ENCODE measurements at places on chromosomes 7 and 10.

GRCh38 chr7:85156661-85157208 lies 30.1 kb downstream of the SEMA3D start:
- no peak for DNase-seq

- no peak for DNase-seq
Measured at GRCh38 chr7:130655286-130655685, 13.3 kb downstream of the COPG2 start.

DNA sequence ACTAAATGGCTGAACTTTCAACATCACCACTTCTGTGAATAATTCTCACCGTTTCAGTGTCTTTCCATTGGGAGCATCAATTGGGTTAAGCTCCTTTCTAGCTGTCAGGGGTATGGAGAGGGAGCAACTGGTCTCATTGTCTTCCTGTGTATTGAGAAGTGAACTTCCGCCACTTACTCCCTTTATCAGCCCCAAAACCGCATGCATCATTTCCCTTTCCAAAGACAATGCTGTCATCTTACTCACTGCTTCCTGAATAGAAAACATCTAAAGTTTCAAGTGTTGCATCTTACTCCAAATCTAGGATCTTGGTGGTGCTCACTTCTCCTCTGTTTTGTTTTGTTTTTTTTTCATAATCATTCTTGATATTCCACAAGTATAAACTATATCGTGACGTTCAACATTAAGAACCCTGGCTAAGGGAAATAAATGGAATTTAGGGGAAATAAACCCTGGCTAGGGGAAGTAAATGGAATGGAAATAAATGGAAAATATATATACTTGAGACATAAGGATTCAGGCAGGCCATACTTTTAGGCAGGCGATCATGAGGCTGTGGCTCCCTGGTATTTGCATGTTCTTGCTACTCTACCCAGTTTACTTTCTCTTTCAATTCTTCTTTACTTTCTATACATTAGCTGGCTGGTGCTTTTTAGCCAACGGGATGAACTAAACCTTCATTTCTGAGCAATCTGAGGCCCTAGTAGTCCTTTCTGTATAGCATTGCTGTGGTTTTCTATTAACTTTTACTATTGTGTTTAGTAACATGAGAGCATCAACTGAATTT lies 371.9 kb downstream of the BMPER start:
- DNase-seq = no peak

DNA sequence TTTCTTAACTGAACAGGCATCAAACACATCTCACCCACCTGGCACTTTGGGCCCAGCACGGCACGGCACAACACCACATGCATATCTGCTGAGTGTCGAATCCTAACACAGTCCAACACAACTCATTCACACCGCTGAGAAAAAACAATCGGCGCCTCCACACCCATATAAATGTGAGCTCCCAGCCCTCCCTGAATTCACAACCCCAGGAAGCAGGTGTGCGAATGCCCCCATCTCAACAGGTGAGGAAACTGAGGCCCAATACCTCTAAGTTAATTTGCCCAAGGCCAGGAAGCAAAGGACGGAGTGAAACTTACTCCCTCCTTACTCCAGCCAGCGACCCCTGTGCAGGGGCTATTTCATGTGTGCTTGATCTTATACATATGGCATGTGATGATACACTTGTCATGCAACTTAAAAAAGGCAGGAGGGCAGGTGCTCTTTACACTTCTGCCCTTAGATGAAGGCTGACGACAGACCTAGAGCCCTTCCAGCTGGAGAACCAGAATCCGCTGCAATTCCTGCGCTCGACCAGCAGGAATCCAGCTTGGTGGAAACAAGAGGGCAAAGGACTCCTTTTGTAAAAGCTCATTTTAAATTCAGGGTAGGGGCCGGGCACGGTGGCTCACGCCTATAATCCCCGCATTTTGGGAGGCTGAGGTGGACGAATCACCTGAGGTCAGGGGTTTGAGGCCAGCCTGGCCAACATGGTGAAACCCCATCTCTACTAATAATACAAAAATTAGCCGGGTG lies 116.0 kb downstream of the LARP4B start:
- DNase-seq = no peak

GRCh38 chr7:139658908-139659675 lies 118.7 kb downstream of the HIPK2 start:
- DNase-seq = no peak

- no peak for DNase-seq
Measured at GRCh38 chr7:37832194-37832593, 16.2 kb upstream of the NME8 start.

- DNase-seq = no peak
Measured at GRCh38 chr10:88545359-88545758, 37.8 kb downstream of the RNLS start.

GRCh38 chr10:77637532-77638320 lies at the start of gene KCNMA1:
Gene KCNMA1, minus strand, starts transcription at chr10:77637808.
- DNase-seq = no peak

GRCh38 chr7:77253151-77253550 lies 53.5 kb upstream of the FGL2 start:
- no peak for DNase-seq

GRCh38 chr7:92747041-92747835 lies 89.1 kb downstream of the CDK6 start:
- DNase-seq = no peak

DNA sequence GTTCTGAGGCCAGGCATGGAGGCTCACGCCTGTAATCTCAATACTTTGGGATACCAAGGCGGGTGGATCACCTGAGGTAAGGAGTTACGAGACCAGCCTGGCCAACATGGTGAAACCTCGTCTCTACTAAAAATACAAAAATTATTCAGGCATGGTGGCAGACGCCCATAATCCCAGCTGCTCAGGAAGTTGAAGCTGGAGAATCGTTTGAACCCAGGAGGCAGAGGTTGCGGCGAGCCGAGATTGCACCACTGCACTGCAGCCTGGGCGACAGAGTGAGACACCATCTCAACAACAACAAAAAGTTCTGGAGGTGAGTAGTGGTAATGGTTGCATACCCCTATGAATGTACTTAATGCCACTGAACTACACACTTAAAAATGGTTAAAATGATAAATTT lies 60.3 kb upstream of the SP4 start:
- DNase-seq = no peak

DNA sequence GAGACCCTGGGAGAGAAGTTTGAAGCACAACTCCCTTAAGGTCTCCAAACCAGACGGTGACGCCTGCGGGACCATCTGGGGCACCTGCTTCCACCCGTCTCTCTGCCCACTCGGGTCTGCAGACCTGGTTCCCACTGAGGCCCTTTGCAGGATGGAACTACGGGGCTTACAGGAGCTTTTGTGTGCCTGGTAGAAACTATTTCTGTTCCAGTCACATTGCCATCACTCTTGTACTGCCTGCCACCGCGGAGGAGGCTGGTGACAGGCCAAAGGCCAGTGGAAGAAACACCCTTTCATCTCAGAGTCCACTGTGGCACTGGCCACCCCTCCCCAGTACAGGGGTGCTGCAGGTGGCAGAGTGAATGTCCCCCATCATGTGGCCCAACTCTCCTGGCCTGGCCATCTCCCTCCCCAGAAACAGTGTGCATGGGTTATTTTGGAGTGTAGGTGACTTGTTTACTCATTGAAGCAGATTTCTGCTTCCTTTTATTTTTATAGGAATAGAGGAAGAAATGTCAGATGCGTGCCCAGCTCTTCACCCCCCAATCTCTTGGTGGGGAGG lies 10.8 kb downstream of the SERPINE1 start:
- no peak for DNase-seq

DNA sequence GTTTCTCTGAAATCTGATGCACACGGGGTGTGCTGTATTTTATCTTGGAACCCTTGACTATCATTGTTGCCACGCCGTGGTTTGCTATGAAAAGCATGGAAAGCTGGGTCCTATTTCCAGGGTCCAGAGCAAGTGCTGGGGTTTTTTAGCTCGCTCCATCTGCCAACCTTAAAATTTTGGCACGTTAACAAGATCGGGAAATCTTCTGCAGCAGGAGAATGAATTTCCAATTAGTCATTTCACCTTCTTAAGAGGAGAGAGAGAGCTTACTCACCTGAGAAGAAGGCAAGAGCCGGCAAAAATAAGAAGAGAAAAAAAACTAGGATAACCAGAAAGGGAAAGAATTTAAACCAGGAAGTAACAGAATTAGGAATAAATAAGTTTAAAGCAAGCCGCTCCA lies 223.6 kb upstream of the CELF2 start:
- DNase-seq = no peak

DNA sequence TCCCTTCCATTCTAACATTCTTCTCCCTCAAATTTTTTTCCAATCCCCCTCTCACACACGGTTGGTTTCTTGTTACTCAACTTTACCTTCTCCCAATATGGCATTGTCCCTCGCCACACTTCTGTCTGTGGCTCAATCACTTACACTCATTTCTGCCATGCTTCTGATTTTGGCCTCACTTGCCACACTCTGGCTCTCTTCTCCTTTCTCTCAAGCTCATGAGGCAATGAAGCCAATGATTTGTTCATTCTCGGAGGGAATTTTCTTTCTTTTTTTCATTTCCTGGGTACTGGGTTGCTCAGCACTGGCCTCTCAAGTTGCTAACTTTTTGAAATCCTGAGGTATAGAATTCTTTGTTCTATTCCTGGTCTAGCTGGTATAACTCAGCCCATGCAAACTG lies 4.0 kb upstream of the MYOZ1 start:
- DNase-seq = no peak

DNA sequence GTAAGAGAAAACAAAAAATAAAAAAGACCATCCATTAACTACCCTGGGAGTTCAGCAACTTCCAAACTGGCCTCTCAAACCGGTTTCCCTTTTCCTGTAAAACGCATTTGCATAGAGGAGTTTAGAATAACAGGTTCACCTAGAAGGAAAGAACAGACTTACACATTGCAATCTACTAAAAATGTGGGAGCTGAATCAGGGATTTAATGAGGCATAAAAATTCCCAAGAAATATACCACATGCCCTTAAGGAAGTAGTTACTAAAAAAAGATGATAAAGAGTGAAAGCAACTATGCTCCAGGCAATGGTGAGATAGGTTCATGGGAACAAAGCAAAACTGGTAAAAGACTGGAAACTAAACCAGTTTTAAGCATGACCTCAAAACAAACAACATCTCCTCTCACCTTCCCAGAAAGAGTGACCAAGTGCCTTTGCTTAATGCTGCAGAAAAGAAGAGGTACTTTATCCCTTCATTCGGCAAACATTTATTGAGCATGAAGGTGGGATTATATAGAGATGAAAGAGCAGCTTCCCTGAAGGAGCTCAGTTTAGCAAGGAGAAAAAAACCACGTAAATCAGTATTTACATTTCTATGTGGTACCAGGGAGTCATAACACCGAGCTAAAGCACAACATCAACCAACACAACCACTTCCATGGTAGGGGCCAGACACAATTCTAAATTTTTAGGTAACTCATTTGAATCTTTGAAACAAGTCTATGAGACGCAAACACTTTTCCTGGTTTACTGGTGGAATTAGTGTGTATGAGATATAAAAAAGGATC lies 152.8 kb downstream of the SGMS1 start:
- no peak for DNase-seq

- DNase-seq = no peak
Measured at GRCh38 chr10:122713091-122713885, 13.6 kb upstream of the C10orf120 start.

DNA sequence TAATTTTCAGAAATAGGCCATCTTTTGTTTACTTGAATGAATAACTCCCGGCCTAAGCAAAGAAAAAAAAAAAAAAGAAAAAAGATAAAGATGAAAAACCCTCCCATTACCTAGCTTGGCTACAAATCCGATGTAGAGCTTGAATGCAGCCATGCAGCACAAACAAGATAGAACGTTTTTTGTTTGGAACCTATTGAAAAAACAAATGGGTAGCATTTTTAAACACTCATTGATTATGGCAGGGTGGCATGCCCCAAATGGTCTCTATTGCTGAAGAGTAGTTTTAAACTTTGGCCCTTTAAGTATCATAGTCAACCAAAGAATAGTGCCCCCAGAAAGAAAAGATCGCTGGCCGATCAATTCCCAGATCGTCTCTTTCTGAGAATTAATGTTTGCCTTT lies 84.4 kb downstream of the VTI1A start:
- DNase-seq = no peak

GRCh38 chr10:123556736-123557135 lies 109.4 kb upstream of the GPR26 start:
- DNase-seq = no peak

DNA sequence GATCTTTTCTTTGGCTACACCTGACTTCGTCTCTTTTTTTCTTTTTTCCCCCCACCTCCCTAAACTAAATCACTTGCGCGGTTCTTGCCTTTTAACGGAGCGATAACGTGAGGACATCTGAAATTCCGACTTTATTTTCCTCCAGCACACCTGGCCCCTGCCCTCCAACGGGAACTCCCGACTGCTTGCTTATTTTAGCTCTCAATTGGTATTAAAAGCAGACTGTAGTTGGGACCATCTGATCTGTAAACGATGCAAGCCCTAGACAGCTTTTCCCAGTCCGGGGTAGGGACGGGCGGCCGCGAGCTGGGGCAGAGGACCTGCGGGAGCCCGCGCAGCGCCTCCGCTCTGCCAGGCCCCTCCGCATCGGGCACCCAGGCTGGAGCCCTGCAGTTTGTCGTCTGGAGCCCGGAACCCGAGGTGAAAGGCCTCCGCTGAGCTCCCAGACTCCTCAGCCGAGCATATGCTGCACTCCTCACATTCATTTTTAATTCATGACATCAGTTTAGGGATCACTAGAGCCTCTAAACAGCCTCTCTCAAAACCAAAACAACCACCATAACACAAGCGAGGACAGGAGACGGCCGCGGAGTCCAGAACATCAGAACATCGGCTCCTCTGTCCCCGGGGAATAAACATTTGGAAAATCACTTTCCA lies 10.0 kb upstream of the EMX2 start:
- DNase-seq = no peak

DNA sequence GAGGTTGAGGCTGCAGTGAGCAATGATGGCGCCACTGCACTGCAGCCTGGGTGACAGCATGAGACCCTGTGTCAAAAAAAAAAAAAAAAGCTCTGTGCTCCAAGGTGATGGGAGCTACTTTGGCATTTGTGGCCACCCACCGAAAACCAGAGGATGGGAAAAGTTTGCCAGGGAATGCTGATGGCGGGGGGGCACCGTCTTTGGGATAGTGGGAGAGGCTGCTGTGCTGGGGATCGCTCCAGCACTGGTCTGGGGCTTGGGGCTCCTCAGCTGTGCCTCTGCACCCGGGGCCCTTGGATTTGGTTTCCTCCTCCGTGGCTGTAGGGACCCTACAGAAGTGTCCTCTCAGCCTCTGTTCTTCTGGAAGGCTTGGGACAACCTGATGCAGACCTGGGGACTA lies 11.7 kb upstream of the RAMP3 start:
- no peak for DNase-seq
